ENCODE measurements at places on chromosomes 5 and 9.

- DNase-seq: no peak
Observed at GRCh38 chr5:106080535-106080934, 1590.2 kb downstream of the EFNA5 start.

DNA sequence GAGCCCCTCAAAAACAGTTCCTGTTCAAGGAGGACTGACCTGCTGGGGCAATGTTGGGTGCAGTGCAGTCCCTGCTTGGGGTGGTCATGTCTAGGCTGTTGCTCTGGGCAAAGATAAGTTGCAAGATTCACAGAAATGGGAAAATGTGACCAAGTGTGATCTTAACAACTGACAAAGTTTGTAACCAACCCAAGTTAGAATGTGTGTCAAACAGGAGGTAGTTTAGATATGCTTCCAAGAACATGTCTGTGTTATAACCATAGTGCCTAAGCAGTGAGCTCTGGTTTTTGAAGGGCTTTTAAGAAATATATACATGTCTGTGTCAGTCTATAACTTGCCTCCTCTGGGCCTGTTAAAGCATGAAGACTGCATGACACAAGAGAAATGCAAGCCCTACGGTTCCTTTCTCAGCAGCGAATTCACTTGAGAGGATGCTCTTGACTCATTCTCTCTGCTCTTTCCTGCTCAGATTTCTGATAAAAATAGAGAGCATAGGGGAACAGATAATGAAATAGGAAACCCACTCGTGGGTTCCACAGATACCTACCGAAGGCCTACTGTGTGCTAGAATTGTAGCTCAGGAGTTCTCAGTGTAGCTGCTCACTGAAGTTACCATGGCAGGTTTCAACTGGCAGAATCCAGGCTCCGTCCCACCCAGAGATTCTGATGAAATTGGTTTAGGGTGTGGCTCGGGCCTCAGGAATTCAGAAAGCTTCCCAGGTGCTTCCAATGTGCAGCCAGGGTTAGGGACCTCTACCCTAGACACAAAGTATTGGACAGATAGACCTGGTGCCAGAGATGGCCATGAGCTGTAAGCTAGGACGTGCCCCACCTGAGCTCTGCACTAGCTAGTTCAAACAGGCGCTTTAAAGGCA, 52.4 kb downstream of the ARHGEF37 start:
- DNase-seq: no peak

GRCh38 chr5:38379350-38379937, 121.1 kb downstream of the EGFLAM start:
- no peak for DNase-seq

GRCh38 chr5:16009256-16009655, 170.3 kb downstream of the MARCHF11 start:
- no peak for DNase-seq

DNA sequence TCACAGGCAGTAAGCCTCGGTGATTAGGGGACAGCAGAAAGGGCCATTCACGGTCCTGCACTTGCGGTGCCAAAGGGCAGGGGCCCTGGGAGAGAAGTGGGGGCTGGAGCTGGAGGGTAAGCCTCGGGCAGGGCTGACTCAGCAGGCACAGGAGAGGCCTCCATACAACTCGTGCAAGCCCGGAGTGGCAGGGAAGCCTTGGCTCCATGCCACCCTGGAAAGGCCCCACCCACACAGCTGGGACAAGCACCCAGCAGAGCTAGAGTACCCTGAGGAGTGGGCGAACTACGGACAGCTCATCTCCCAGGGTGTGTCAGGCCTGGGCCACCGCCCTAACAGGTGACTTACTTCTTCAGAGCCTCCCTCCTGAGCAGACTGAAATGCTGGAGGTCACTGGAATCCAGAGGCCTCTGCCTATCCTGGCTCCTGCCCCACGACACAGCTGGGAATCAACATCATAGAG, 5.6 kb upstream of the CAMK2A start:
- DNase-seq: no peak

DNA sequence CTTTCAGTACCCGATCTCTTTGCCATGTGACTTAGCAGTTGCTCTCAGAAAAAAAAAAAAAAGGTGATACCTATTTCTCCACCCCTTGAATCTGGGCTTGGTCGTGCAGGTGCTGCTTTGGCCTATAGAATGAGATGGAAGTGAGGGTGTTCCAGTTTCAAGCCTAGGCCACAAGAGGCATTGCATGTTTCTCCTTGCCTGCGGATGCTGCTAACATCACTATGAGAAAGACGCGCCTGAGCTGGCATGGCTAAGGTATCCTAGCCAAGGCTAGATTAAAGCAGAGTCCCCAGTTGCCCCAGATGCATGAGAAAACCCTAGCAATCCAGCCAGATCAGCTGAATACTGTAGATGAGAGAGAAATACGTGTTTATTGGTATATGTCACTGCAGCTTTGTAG, 14.7 kb upstream of the CSF1R start:
- no peak for DNase-seq

GRCh38 chr9:8235489-8235888, 435.9 kb upstream of the DMAC1 start:
- no peak for DNase-seq

DNA sequence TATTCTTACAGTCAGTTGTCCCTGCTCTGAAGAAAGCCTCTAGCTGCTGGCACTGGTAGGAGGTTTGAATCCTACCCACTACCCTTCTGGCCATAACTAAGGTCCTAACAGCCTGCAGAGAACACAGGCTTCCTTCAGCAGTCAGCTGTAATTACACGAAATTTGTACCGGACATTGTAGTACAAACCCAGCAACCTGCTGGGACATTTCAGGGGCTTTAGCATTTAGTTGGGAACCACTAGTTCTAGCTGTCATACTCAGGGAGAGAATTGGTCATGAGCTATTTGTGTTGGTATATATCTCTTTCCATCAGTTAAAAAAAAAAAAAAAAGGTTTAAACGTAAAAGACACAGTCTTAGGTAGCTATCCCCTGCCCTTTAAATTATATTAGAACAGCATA, 1070.2 kb upstream of the DMAC1 start:
- no peak for DNase-seq

DNA sequence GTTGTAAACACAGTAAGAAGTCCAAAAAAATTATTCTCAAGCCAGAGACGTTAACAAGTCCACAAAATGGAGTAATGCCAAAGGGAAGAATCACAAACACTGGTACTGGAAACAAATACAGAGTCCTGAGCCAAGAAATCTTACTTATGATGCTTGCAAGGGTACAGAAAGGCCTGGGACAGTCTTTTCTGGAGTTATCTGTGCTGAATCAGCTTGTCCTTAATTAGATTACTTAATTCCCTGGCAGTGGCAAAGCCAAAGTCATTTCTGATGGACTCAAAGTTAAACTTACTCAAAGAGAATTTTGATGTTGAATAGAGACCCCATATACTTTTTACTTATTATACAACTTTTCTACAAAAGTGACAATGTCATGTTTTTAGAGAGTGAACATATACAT, 610.5 kb upstream of the ITGA1 start:
- DNase-seq: no peak

DNA sequence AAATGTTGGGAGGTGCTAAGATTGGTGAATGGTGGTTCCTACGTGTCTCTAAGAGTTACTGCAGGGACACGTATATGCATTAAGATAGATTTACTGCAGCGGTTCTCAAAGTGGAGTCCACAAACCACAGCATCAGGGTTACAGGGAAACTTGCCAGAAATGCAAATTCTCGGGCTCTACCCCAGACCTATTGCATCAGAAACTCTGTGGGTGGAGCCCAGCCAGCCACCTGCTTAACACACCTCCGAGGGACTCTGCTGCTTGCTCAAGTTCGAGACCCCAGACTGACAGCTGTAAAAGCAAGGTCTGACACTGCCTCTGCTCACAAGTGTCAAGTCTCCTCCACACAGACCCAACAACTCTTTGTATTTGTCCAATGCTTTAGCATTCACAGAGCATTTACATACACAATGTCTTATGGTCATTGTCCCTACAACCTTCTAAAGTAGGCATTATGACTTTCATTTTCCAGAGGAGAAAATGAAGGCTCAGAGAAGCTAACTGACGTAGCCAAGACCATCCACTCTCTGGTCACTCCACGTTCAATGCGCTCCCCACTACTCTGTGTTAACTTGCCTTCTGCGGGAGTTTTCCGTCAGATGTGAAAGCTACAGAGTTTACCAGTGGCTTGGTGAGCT, 48.8 kb downstream of the HSD17B3 start:
- no peak for DNase-seq

GRCh38 chr5:60404171-60404570, 295.8 kb downstream of the DEPDC1B start:
- no peak for DNase-seq

DNA sequence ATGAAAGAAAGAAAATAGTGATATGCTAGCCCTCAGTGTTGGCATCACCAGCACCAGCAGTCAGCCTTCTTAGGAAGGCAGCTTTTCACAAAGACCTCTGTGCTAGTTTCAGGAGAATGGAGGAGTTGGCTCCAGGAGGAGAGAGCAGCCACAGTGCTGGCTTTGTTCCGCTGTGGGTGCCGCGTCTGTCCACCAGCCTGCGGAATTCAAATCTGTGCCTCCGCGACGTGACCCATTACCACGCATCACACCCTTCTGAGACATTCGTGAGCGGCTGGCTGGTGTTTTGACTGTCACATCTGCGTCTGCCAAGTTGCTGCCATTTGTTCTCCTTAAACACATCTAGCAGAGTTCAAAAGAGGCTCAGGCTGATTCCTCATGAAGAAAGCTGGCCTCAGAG, 34.4 kb downstream of the SNX18 start:
- no peak for DNase-seq

- DNase-seq: no peak
Observed at GRCh38 chr9:116207371-116208111, 54.0 kb downstream of the PAPPA start.

DNA sequence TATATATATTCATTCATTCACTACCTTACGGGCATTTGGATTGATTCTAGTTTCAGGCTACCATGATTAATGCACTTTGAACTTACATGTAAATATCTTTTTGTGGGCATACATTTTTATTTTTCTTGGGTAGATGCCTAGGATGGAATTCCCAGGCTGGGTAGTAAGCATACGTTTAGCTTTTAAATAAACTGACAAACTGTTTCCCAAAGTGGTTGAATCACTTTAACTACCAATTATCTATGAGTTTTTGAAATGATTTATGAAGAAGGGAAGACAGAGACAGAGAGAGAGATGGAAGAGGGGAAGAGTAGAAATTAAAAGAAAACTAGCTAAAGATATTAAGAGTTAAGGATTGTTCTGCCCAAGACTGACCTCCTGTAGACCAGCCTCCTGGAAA, 612.6 kb downstream of the PSAT1 start:
- DNase-seq: no peak

DNA sequence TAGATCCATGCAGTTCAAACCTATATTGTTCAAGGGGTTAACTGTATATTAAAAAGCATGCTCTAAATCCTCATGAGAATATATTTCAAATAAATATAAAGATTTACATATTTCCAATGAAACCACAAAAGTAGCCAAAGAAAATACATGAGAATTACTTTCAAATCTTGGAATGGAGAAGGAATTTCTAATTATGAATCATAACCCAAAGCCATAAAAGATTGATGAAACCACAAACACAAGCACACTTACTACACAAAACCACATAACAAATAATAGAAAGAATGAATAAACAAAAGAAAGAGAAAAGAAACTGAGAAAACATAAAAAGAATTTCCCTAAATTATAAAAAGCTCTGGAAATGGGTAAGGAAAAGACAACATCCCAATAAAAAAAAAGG, 16.0 kb downstream of the ERP44 start:
- DNase-seq: no peak

GRCh38 chr5:962801-963200, 45.8 kb upstream of the NKD2 start:
- DNase-seq: no peak

GRCh38 chr5:51860532-51861018, 477.3 kb downstream of the ISL1 start:
- no peak for DNase-seq

DNA sequence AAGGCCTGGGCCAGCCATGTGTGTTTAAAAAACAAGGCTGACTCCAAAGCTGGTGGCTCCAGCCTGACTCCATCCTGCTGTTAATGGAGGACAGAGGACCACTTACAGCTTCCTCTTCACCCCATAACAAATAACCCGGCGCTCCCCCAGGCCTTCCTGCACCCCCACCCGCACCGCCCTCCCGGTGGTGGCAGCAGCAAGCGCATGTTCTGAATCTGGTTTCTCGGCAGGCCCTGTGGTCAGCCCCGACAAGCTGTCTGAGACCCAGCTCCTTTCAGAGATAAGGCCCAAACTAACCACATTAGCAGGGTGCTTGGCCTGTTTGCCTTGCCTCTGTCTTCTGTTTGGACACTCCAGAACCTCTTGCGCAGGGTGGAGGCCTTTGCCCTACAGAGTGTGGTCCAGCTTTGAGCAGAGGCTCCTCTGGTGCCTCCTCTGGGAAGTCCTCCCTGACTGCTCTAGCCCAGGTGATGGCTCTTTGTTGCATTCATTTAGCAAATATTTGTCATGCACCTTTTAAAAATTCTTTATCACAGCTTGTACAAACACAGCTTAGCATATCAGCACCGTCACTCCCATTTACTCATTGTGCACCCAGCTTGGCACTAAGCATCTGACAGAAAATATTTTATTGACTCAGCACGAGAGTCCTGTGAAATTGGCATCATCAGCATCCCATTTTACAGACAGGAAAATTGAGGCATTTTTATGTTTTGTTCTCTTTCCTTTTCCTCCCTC, 78.4 kb downstream of the NDFIP1 start:
- DNase-seq: no peak

- DNase-seq: no peak
Observed at GRCh38 chr5:10607023-10607665, 43.3 kb downstream of the ANKRD33B start.

DNA sequence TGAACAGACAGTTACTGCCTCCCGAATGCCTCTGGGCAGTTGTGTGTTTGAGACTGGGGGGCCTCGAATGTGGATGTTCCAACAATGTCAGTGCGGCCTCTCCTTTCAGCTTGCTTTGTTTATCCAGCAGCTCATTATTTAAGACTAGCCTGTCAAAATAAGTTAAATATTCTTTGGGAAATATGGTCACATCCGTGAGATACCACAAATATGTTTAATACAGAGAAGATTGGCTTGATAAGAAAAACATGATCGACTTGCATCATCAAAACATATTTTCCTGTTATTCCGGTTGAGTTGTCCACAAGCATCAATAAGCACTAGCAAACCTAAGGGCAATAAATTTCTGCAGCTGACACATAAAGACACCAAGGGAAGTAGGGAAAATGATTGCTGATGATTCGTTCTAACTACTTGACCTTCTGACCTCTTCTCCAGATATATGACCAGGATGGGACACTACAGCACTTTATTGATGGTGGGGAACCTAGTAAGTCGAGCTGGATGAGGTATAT, 66.5 kb downstream of the PRDM6 start:
- DNase-seq: no peak

- DNase-seq: no peak
Observed at GRCh38 chr5:150497989-150498317, 10.0 kb upstream of the NDST1 start.
